ENCODE measurements at places on chromosomes 4 and X.

GRCh38 chr4:90495936-90496335 is 368.7 kb downstream of the CCSER1 start:
- no peak for DNase-seq

GRCh38 chrX:72348247-72348979 is 42.7 kb upstream of the CITED1 start:
- DNase-seq, result no peak

DNA sequence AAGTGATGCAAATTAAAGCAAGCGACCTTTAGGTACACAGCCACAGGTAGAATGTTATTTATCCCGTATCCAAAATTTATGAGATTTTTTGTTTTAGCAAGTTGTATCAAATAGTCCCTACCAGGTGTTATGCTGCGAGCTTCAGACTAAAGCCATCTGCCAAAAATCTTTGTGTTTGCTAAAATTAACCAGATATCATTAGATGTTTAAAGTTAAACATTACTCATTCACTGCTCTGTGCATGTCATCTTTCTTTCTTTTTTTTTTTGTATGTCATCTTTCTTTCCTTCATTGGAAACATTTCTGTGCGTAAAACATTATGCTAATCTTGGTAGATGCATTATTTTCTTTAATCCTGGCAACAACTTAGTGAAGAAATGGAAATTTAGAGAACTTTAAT is 173.1 kb downstream of the FHIP1A start:
- DNase-seq, result no peak

DNA sequence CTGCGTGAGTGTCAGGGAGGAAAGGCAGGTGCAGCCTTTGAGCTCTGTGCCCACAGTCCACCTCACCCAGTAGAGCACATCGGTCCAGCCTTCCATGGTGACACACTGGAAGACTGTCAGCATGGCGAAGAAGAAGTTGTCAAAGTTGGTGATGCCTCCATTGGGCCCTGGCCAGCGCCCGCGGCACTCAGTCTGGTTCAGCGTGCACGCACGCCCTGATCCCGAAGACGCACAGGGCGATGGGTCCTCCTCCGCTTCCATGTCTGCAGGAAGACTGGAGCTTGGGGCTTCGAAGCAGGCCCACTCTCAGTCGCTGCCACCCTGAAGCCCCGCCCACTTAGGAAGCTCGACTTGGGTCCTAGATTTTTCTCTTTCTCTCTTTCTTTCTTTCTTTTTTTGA is 5.0 kb downstream of the CACNA1F start:
- no peak for DNase-seq

DNA sequence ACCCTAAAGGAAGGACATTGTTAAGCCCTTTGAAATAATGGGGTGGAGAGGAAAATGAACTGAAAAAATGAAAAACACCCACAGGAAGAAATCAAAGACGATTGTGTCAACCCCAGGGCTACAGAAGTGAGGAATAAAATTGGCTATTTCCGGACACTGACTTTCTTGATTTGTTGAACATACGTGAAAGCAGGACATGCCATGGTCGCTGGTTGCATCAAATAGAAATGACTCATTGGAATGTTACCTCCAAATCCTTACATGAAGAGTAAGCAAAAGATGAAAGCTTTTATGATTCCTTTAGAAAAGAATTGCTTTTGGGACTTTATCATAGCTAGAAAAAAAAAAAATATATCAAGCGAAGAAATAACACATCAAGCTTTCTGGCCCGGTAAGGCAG is 75.3 kb downstream of the DCUN1D4 start:
- DNase-seq, result no peak

DNA sequence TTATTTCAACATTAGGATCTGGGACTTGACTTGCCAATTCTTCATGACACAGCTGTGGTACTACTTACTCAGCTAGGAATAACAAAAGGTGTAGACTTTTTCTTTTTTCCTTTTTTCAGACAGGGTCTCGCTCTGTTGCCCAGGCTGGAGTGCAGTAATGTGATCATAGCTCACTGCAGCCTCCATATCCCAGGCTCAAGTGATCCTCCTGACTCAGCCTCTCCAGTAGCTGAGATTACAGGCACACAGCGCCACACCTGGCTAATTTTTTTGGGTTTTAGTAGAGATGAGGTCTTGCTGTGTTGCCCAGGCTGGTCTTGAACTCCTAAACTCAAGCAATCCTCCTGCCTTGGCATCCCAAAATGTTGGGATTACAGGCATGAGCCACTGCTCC is 16.3 kb downstream of the NOA1 start:
- no peak for DNase-seq

GRCh38 chr4:112098841-112099530 is 46.3 kb upstream of the FAM241A start:
- no peak for DNase-seq

DNA sequence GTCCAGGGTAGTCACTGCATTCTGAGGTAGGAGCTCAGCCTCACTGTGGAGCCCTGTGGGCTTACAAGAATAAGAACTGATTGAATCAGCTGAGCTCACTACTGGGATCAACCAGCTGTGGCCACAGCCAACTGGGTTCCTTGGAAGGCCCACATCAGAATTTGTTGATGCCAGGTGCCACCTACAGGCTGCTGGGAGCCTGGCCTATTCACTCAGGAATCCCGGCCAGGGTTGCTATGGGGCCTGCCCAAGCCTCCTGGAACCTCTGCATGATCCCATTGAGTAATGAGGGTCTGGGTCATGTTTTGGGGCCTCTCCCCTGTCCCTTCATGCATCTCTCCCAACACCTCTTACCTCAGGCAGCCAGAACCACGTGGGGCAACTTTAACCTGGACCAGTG is 53.9 kb upstream of the KIAA1210 start:
- no peak for DNase-seq

GRCh38 chrX:136227948-136228838 is 23.0 kb downstream of the MAP7D3 start:
- no peak for DNase-seq

GRCh38 chr4:186400676-186401075 is 134.7 kb downstream of the F11 start:
- DNase-seq, result no peak

DNA sequence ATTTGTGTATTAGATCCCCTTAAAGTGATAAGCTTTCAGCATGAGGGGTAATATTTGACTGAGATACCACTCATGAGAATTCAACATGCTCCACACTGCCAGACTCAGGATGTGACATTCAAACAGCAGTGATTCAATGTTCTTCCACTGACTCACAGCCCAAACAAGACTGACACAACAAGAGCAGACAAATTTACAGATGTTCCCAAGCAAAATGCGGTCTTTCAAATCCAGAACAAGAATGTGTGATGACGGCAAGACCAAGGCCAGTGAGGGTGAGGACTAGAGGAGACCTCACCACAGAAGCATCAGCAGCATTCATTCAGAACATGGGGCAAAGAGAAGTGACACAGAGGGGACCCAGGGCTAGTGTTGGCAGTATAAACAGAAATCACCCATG is 99.3 kb upstream of the GRIA3 start:
- DNase-seq, result no peak

DNA sequence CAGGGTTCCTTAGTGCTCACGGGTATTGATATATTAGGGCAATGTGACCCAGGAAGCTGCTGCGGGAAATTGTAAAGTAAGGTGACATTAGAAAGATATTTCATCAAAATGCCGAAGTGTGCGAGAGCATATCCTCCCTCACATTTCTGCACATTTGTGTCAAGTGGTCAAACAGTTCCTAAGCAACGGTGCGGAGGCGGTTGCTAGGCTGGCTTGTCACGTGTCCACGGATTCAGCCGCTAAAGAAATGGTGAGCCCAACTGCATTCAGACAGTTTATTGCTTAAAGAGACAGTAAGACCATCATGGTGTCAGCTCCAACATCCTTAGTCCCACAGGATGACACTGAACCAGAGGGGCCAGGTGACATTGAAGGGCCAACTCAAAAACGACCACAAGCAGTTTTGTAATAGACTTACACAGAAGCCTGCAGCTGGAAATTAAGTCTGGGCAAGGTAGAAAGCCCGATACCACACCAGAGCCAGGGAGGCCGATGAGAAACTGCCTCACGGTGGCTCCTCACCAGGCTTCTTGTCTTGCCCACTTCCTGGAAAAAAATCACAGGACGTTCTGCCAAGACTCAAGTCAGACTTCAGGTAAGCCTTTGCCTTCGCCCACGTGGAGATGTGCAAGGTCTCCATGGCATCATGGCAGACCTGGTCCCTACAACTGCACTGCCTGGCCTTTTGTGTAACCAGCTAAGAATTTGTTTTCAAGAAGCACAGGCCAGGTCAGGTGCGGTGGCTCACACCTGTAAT is 50.4 kb downstream of the USP11 start:
- no peak for DNase-seq

DNA sequence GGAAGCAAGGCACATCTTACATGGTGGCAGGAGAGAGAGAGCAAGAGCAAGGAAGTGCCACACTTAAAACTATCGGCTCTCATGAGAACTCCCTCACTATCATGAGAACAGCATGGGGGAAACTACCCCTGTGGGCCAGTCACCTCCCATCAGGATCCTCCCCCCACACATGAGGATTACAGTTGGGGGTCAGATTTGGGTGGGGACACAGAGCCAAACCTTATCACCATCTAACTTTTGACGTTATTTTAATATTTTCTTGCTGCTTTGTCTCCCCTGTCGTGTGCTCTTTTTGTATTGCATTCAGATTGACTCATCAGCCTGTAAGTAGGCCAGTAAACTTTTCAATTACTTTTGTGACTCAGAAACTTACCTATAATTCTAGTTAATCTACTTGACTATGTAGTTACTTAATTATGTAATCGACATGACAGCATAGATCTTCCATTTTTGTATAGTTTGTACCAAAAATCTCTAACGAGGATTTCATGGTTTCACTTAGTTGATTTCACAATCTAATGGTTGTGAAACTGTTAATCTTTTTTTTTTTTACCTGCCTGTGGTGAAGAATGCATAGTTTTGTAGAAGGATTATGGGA is 18.3 kb downstream of the STIM2 start:
- no peak for DNase-seq

- DNase-seq, result no peak
These were observed 9.5 kb downstream of the IDS start for GRCh38 chrX:149495573-149496071.

DNA sequence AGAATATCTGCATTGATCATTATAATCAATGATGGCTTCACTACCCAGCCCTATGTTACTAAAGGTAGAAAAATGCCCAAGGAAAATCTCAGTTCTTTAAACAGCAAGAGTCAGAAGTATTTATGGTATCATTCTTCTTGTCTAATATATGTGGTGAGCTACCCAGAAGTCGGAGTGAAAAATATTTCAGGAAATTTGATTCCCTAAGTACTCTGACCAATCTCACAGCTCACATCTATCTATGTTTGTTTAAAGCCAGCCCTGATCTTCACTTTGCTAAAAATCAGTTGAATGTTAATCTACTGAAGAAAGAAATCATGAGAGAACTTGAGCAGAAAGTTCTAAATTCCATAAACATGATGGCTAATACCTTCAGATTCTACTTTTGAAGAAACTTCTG is 522.9 kb upstream of the SLIT2 start:
- no peak for DNase-seq

GRCh38 chr4:102055805-102056204 is 265.3 kb downstream of the BANK1 start:
- no peak for DNase-seq

GRCh38 chr4:2570551-2571222 is 34.2 kb downstream of the FAM193A start:
- DNase-seq, result peak; percentile 25

DNA sequence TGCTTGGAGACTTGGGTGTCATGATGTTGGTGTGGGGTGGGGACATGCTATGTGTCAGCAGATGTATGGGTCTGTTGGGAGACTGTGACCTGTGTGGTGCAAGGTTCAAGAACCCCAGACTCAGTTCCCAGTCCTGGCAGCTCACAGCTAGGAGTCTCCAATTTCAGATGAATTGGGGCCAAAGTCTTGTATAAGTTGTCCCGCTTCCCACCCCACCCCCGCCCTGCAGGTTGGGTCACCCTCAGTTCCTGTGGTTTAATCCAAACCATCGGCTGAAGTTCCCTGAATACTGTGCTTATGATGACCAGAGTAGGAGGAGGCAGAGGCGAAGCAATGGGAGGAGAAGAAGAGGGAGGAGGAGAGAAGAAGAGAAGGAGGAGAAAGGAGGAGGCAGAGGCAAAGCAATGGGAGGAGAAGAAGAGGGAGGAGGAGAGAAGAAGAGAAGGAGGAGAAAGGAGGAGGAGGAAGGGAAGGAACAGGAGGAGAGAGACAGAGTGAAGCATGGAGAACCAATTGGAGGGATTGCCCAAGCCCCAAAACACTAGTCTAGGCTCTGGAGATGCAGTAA is 112.6 kb downstream of the EFNB1 start:
- DNase-seq, result no peak

DNA sequence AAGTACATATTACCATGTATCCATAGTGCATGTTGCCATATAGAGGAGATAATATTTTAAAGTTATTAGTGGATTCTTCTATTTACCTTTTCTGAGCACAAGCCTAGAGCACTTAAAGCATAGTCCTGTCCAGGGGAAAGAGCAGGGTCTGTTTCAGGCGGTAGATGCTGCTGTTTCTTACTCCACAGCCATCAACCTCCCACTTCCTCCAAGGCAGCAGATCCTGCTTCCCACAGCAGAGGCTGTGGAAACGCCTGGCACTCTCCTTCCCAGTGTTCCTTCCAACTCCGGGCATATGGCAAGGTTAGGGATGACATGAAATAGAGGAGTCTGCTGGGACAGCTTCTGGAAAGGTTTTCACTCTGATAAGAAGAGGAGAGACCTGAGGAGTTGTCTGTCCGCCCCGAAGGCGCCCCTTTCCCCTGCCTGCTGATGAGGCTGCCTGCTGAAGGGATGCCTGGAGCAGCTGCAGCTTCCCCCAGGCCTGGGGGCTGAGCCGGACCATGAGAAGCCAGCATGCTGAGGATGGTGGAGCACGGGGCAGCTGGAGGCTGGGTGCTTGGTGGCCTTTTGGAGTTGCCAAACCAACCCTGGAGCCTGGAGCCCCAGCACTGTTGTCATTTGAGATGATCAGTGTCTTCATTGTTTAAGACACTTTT is 43.9 kb upstream of the SLC25A4 start:
- DNase-seq, result no peak

- DNase-seq, result no peak
These were observed 53.8 kb downstream of the CPLX1 start for GRCh38 chr4:772118-772517.

- DNase-seq, result no peak
These were observed 32.1 kb upstream of the GTPBP6 start for GRCh38 chrX:350534-351323.

DNA sequence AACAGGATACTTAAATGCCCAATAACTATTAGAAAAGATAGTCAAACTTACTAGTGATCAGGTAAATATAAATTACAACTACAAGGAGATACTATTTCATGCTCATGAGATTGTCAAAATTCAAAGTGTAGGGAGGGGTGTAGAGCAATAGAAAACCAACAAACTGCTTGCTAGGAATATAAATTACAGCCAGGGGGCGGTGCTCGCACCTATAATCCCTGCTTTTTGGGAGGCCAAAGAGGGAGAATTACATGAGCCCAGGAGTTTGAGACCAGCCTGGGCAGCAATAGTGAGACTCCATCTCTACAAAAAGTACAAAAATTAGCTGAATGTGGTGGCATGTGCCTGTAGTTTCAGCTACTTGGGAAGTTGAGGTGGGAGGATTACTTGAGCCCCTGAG is 556.5 kb upstream of the NR3C2 start:
- DNase-seq, result no peak

GRCh38 chr4:26127851-26128337 is 192.9 kb upstream of the RBPJ start:
- DNase-seq, result no peak

GRCh38 chr4:15331930-15332329 is 95.9 kb upstream of the C1QTNF7 start:
- DNase-seq, result no peak

GRCh38 chr4:42119886-42120285 is 32.6 kb downstream of the BEND4 start:
- no peak for DNase-seq

GRCh38 chr4:75637176-75637575 is 6.8 kb upstream of the CDKL2 start:
- DNase-seq, result no peak

Data from activated T-cell treated with anti-CD3 and anti-CD28 coated beads for 1 hour (primary cell).